Iris pigment epithelial cell (primary cell): ENCODE measurements at places on chromosomes 3 and 15.

DNA sequence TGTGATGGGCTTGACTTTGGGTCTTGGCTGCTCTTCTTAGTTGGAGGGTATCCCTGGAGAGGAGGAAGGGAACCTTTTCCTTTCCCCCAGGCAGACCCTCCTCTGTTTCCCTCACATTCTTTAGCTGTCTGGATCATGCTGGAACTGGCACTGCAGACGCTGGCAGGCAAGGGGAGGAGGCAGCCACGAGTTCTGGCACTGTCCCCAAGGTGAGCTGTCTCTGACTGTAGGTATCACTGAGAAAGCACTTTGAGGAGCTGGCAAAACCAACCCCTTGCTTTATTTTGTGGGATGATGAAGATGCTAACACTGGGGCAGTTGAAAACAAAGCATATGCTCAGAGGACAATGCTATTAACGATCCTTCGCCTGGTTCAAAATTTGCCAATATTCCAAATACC lies 175.0 kb downstream of the SOX2 start:
- no peak for DNase-seq

- no peak for DNase-seq
These were observed 172.8 kb upstream of the P2RY1 start for GRCh38 chr3:152662157-152662556.

DNA sequence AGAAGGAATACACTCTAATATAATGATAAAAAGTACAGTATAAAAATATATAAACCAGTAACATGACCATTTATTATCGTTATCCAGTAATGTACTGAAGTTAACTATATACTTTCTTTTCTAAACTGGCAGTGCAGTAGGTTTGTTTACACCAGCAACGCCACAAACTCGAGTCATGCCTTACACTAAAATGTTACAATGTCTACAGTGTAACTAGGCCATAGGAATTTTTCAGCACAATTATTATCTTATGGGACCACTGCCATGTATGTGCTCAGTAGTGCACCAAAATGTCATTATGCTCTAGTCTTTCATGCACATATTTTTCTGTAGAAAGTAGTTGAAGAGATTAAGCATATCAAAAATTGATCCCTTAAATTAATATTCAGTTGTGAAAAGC lies 609.8 kb upstream of the BCHE start:
- no peak for DNase-seq

GRCh38 chr3:13764161-13764560 lies 115.7 kb downstream of the WNT7A start:
- no peak for DNase-seq

DNA sequence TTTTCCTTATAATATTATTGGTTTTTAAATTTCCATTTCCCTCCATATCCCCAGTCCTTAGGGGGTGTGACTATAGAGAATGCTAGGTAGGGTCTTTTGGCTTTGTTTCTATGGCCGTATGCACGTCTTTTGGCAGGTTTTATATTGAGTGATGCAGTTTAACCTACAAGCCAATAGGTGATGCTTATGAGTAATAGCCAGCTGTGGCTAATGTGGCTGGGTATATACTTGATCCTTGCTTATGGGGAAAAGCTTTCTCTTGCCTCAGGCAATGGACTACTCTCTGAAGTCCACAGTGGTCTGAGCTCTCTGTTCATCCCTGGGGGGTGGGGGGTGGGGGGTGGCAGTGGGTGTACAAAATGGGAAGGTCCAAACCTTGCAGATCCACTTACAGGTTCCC lies 223.9 kb downstream of the MFSD1 start:
- DNase-seq = no peak

- DNase-seq = no peak
These were observed 31.4 kb downstream of the SEMA7A start for GRCh38 chr15:74402337-74402841.
